ENCODE measurements at places on chromosomes 16 and 17.

GRCh38 chr16:83389751-83390150 lies 418.0 kb upstream of the HSBP1 start:
- no peak for DNase-seq

- DNase-seq, result no peak
These were observed 1.8 kb downstream of the GJD3 start for GRCh38 chr17:40362696-40363110.

GRCh38 chr17:57858838-57859237 lies 9.0 kb upstream of the MRPS23 start:
- DNase-seq, result no peak

DNA sequence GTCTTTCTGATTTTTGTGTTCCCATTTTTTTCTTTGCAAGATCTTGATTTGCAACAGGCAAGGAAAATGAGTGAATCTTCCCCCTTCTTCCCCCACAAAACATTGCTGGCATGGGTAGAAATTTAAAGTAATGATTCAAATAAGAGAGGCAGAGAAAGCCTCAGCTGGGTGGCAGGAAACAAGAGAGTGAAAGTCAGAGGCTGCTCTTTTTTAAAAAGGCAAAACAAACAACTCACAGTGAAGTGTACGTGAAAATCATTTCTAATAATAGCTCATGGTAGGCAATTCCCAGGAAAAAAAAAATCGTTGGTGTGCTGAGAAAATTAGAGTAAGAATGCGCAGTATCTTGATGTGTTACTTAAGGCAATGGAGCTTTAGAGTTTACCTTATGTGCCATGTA lies 229.5 kb downstream of the FTO start:
- no peak for DNase-seq

- no peak for DNase-seq
These were observed at the start of gene IL4R for GRCh38 chr16:27313422-27314160. IL4R (plus strand) TSS chr16:27313974; CDS start chr16:27340204, 26,230 bp downstream.

DNA sequence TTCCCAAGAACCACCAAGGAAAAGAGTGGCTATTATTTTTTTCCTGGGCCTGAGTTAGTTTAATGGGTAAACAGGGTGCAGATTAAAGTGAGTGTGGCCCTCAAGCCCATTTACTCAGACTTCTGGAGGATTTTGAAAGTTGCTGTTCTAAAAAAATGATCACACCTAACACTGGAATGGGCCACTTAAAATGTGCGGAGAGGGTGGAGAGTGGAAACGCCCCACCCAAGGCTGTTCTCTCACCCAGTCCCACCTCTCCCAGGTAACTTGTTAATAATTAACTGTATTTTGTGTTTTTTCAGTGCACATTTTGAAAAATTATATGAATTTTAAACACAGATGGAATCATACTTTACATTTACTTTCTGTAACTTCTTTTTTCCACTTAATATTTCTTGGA lies 5.4 kb downstream of the HIRIP3 start:
- DNase-seq, result no peak

DNA sequence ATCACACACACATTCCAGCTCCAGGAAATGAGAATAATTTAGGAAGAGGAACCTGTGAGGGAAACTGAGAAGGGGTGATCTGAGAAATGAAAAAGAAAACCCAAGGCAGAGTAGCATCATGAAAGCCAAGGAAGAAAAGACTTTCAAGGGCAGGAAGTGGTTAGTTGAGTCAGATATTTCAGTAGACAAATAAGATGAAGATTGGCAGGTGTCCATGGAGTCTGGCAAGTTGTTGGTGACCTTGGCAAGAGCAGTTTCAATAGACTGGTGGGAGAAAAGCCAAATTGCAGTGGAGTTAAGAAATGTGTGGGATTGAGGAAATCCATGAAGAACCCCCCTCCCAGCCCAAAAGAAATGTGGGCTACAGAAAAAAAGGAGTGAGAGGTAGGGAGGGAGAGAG lies 10.7 kb downstream of the GNAO1 start:
- DNase-seq, result no peak

DNA sequence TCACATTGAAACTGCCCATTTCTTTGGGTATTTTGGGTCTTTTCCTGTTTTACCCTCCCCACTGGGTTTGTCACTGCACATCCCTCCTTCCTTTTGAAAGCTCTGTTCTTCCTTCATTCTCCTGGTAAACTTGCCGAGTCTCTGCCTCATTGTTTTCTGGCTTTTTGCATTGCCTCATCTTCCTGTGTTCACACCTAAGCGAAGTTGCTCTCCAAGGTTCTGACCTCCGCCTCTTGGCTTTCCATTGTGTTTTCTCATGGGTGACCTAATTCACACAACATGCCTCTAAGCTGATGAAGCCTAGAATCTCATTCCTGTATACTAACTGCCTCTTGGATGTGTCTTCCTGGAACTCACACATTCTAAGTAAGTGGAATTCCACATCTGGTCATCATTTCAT lies 1096.1 kb upstream of the EEF2KMT start:
- no peak for DNase-seq
